Activated CD8-positive, alpha-beta memory T cell treated with anti-CD3 and anti-CD28 coated beads, Interleukin-2, amount 50 U/mL, for 48 hours (primary cell): ENCODE measurements at places on chromosomes 6 and 20.

GRCh38 chr6:104326173-104327001 is 533.3 kb downstream of the HACE1 start:
- no peak for DNase-seq

- DNase-seq: no peak
Observed at GRCh38 chr6:122246906-122247658, 152.4 kb upstream of the HSF2 start.

DNA sequence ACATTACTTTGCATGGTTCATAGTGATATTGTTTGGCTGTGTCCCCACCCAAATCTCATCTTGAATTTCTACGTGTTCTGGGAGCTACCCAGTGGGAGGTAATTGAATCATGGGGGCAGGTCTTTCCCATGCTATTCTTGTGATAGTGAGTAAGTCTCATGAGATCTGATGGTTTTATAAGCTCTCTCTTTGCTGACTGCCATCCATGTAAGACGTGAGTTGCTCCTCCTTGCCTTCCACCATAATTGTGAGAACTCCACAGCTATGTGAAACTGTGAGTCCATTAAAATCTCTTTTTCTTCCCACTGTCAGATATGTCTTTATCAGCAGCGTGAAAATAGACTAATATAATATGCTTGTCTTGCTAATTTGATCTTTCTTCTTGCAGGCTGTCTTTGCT is 200.4 kb upstream of the NOX3 start:
- DNase-seq: no peak

DNA sequence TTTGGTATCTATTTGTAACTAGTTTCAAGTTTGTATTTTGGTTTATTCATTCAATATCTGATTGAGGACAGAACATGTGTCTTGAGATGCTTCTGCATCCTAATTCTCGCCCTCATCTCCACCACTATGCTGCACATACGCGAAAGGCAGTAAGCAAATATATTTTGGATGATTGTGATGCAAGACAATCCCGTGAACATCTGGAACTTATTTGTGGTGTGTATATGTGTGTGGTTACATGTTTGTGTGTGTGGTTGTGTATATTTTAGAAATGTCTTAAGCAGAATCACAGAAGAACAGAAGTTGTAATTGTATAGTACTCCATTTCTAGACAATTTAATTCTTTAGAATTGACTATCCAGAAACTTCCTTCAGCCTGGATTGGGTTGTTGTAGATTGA is 35.1 kb upstream of the RNF144B start:
- no peak for DNase-seq

- DNase-seq: no peak
Observed at GRCh38 chr6:119172824-119173223, 94.4 kb upstream of the FAM184A start.

DNA sequence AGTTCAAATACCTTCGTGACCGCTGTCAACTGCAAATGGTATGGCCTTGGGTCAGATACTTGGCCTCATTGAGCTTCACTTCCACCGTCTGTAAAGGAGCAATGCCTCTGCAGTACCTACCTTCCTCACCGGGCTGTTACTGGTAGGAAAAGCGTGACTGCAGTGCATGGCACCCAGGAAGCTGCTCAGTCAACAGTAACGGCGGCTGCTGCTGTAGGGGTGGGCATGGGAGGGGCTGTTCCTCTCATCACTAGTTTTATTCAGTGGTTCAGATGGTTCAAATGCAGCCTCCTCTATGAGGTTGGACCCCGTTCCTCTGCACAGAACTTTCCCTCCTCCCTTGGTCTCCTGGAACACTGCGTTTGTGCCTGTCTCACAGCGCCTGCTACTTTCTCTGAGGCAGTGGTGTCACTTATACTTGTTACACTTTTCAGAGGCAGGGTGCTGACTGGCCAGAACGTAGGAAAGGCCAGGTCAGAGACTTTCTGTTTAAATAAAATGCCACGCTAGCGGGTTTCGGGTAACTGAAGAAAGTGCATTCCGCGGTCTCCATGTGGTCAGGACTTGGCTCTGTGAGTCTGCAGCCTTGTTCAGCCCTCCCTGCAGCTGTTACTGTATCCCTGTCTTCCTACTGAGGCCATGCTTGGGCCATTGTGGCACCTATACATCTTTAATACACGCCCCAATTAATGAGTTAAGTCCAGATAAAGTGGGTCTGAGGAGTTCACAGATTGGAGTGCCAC is 279.6 kb downstream of the NRN1 start:
- no peak for DNase-seq

DNA sequence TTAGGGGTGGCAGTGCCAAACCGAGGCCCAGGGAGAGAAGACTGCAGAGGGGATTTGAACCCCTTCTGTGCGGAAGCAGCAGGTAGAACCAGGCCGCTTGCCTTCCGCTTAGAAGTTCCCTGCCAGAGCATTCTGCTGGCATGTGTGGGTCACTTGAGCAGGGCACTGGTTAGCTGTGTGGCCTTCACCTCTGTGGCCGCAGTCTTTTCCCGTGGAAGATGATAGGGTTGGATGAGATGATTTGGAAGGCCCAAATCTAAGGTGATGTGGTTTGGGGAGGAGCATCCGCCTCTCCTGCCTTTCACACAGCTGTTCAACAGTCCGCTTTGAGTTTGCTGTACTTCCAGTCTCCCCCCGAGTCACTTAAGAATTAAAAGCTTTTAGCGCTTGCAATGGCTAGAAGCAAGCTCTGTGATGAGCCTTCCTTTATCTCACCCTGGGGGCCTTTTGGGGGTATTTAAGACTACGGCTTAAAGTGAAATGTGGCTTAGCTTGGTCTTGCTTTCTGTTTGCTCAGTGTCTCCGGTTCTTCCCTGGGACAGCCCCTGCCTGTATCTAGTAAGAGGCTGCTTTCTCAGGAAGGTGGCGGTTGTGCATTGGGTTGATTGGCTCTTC is 743 bp downstream of the CMTR1 start:
- peak; percentile 77 for DNase-seq

- DNase-seq: no peak
Observed at GRCh38 chr6:51814418-51814817, 273.0 kb downstream of the PKHD1 start.

DNA sequence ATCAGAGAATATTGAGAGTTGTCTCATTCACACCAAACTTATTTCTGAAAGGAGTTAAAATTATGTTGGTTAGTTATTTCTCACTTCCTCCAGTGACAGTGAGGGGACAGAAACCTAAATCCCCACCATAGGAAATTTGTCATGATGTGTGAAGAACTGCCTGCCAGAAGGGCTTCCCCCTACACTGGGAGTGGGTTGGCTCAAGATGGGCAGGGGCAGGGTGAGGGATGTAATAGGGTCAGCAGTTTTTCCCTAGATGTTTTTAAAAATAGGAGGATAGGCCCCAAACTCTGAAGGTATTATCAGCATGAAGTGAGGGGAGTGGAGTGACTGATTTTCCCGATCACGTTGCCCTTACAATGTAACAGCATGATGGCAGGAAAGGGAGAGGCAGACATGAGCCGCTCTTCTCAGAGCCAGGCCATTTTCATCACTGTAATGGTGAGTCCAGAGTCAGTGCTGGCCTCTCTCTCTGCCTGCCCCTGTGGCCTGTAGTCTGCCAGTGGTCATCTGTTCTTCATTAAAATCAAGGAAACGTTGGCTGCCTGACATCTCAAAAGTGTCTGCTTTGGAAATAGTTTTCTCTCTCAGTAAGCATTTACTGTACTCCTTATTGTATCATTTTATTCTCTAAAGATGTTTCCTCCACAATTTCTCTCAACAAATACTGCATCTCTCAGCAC is 59.8 kb upstream of the SYNJ2 start:
- no peak for DNase-seq

DNA sequence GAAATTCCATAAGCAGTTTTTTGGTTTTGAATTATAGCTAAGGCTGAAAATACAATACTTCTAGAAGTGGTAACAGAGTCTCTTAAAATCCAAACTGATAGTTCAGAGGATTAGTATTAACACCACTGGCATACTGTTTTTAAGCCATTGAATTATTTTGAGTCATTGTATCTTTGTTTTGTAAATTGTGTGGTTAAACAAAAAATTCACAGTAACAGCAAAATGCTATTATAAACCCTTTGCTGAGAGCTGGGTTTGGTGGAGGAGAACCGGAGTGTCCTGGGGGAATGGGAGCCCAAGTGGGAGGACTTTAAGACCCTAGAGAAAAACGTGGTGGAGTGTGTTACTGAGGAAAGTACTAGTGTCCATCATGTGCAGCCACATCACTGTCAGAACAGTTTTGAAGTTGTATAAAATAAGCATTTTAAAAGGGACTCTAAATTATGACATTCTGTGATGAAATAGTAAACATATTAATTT is 125.1 kb downstream of the LRRC1 start:
- no peak for DNase-seq

DNA sequence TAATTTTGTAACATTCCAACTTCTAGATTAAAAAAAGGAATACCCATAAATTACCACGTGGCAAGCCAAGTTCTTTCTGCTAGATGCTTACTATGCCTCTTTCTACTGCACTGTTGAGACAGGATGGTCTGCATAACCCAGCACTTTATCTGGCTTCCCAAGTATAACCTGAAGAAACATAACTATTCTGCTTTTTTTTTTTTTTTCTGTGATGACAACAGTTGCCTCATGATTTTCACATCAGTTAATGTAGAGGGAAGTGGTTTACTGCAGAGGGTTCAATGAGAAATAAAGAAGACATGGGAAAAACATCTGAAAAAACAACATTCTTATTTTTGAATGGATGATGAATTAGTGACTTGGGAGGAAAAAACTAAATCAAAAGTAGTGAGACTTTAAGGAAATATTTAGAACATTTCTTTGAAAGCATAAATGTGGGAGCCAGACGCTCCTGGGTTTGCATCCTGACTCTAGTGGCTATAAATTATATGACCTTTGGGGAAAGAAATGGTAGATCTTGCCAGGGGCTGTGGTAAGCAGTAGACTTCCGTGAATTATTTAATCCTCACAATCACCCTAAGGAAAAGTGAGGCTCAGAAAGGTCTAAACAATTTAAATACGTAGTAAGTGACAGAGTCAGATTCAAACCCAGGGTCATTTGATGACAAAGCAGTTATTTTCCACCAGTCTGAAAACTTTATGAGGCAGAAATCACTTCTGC is 230.7 kb downstream of the PHACTR1 start:
- DNase-seq: no peak

DNA sequence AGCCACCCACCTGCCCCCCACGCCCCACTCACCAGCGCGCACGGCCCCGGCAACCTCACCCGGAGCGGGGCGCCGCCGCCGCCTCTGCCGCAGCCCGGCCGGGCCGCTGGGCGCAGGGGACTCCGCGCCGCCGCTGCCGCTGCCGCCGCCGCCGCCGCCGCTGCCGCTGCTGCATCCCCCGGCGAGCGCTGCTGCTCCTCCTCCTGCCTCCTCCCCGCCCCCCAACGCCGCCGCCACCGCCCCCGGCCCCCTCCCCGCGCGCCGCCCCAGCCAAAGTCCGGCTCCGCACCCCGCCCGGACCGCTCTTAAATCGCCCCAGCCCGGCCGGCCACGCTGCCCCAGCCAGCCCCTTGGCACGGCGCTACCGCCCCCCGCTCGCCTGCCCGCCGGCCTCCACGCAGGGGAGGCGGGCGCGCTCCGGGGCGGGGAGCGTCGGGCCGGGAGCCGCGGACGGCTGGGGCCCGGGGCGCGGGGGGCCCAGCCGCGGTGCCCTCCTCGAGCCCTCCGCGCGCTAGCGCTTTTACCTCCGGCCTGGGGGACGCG is at the start of gene SULF2:
SULF2 (minus strand) TSS at position 171 of the 543 bp plus-strand sequence. CDS start 28,118 bp downstream, outside the sequence.
- no peak for DNase-seq

DNA sequence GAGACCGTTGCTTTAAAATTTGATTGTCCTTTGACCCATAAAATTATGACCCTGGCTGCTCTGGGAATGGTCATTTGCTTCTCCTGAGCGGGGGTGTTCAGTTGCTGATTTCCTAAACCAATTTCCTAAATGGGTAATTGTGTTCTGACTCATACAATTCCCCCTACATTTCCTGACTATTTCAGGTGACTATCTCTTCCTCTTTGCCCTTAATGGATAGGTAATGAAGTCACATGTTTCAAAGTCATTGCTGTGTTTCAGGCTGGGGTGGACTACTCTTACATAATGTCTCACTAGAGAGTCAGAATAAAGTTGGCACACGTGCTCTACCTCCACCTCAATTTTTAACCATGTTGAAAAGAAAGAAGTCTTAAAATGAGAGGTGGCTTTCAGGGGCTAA is 109.8 kb downstream of the DOK5 start:
- DNase-seq: no peak

- no peak for DNase-seq
Observed at GRCh38 chr6:44271914-44272313, 1.7 kb downstream of the TMEM151B start.

DNA sequence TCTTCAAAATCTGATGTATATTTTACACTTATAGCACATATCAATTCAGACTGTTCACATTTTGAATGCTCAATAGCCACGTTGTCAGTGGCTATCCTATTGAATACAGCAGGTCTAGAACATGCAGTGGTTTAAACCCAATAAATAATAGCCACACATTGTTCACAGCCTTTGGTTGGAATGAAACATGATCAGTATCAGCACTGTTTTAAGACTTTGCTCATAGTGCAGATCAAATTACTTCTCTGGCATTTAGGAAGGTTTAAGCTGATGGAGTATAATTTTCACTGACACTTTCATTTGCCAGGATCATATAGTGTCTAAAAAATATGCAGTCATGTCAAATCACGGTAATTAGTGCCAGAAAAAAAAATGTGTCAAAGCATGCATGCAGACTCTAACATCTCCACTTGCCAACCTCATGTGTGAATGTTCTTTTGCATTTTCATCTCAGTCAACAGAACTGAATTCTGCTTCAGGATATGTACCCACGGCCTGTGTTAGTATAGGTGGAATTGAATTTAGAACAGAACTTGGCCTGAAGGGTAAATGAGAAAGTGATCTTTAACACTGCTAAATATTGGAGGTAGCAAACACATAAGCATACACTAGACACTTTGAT is 184.1 kb downstream of the SLC24A3 start:
- no peak for DNase-seq

GRCh38 chr6:164924674-164925073 is 384.7 kb downstream of the C6orf118 start:
- no peak for DNase-seq

GRCh38 chr6:72579865-72580264 is 42.0 kb upstream of the KCNQ5 start:
- no peak for DNase-seq
